ENCODE measurements at places on chromosomes 6 and 20.

GRCh38 chr6:39188098-39188450, 41.2 kb downstream of the KCNK5 start:
- no peak for DNase-seq

DNA sequence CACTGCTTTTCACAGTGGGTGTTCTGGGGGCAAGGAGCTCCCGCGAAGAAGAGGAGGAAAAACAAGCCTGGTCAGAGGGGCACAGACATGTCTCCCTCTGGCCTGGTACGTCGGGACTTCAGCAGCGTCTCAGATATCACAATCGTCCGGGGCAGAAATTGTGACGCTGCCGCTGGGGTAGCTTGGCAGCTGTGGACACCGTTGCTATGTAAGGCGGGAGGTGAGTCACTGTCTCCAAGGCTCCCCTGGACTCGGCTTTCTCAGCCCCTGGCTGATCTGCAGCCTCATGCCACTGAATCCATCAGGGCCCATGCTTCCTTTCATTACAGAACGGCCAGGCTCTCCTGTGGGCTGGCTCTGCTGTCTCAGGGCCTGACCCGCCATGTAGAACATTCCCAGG, 98.7 kb downstream of the SULF2 start:
- DNase-seq, result no peak

GRCh38 chr20:44187772-44188709, 1.1 kb upstream of the JPH2 start:
- DNase-seq, result no peak

- DNase-seq, result peak; percentile 66
Observed at GRCh38 chr20:15654208-15654649, 919.0 kb downstream of the KIF16B start.

DNA sequence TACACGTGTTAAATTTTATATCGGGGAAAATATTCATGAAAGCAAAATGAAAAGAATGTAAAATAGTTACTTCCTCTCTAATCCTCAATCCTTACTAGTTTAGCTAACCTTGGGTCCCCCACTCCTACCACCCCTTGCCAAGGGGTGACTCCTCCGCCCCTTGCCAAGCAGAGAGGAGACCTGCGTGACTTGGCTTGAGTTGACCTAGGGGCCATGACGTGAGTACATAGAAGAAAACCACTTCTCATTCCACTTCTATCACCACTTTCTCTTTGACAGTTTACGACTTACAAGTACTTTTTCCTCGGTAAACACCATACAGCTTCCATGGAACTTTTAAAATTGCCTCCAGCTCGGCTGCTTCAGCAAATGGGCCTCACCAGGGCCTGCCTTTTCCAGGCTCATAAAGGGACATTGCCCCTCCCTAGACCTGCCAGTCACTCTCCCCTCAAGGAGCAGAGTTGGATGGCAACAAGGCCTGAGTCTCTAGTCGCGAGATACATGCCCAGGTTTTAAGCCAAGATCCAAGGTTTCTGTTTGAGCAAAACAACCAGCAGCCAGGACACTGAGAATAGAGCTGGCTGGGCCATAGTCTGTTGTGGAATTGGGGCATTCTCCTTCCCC, 29.9 kb downstream of the SDCBP2 start:
- no peak for DNase-seq

- no peak for DNase-seq
Observed at GRCh38 chr6:131631625-131632289, 3.7 kb upstream of the MED23 start.

- DNase-seq, result no peak
Observed at GRCh38 chr6:44041461-44042260, 85.6 kb downstream of the MRPL14 start.

GRCh38 chr6:73984571-73985210, 288.7 kb downstream of the CD109 start:
- no peak for DNase-seq

DNA sequence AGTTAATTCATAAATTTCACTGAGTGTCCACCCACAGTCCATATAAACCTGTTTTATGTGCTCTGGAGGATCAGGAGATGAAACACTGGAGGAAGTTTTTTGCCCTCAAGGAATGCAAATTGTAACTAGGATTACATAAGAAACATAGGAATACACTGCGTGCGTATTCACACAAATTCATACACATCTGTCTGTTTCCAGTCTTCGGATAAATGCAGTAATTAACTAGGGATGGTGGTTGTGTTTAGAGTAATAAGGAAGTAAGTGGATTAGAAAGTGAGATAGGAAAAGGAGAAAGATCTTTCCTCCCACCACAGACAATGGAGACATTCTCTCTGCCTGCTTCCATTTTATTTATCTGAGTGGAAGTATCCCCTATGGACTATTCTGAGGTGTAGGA, 35.7 kb upstream of the POPDC3 start:
- DNase-seq, result no peak

- DNase-seq, result no peak
Observed at GRCh38 chr20:25546048-25546447, 39.3 kb downstream of the NINL start.

- no peak for DNase-seq
Observed at GRCh38 chr6:56995347-56995902, 40.5 kb downstream of the BEND6 start.

DNA sequence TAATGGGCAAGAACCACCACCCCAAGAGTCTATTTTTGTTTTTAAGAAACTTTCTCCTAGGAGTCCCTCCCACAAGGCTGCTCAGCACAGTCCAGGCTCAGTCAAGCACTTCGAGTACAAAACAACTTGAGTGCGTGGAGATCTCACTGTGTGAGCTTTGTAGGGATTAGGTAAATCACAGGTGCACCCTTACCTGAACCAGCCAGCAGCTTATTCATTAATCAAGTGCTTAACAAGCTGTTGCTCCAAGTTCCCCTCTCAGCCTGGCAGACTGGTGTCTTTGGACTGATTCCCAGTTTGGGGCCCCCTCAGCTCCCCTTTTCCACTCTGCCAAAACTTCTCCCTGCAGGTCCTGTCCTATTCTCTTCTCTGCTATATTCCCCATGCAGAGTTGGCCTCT, 133.1 kb downstream of the LY86 start:
- DNase-seq, result no peak

- DNase-seq, result peak; percentile 48
Observed at GRCh38 chr6:151391471-151392413, at the start of gene ZBTB2. Gene ZBTB2, minus strand, starts transcription at chr6:151391559. Its CDS starts 17,922 bp downstream, at chr6:151373637.

DNA sequence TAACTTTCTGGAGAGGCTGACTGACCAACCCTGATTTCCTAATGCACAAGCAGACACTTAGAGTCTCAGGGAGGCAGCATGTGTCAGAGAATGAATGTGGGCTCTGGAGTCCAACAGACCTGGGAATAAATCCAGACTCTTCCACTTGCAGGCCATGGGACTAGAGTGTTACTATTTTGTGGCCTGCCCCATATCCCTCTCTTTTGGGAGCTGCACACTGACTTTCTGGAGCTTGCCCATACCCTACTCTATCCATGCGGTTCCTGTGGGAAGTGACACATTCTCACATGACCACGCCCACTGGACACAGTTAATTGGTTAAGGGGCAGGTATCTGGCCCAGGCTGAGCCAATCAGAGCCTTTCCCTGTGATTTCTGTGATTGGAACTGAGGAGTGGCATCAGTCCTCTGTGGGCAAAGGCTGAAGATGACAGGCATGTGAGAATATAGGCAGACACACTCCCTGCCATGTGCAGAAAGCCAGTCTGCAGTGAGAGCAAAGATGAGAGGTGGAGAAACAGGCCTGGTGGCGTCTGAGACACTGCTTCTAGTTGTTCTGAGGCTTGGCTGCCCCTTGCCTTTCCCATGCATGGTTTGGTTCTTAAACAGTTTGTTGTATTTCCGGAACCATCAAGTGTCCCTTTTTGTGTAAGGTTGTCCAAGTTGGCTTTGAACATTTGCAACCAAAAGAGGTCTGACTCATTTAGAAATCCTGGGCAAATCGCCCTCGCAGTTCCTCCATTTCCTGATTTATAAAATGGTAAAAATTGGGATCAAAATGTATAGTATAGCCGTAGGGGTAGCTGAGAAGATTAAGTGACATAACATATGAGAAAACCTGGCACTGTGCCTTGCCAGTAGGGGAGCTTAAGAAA, 125.6 kb downstream of the CDC5L start:
- DNase-seq, result peak; percentile 33

- DNase-seq, result no peak
Observed at GRCh38 chr6:2891768-2892170, 11.3 kb downstream of the SERPINB9 start.
